ENCODE measurements at places on chromosomes 6 and 20. TPM values are rescaled to one million over a fixed set of nuclear protein-coding genes. Genes with fewer than 3 reads are reported as not detected.

VGLL2 gene
- not detected for polyA plus RNA-seq

NT5DC1 gene
- 44.8 TPM for polyA plus RNA-seq

TMEM170B gene
- polyA plus RNA-seq = 0.59 TPM

LINC00237 gene
- polyA plus RNA-seq = not detected

GDAP1L1 gene
- not detected for polyA plus RNA-seq

SULF2 gene
- polyA plus RNA-seq = 1.3 TPM

RBBP8NL gene
- not detected for polyA plus RNA-seq

TRIM31 gene
- polyA plus RNA-seq = not detected

HAO1 gene
- polyA plus RNA-seq = not detected

BPI gene
- polyA plus RNA-seq = not detected

PRRT1 gene
- not detected for polyA plus RNA-seq

DACT2 gene
- not detected for polyA plus RNA-seq

HLA-DOA gene
- polyA plus RNA-seq = 5.2 TPM

AVP gene
- not detected for polyA plus RNA-seq

ENPP4 gene
- 27.0 TPM for polyA plus RNA-seq

OR2J1 gene
- polyA plus RNA-seq = not detected

DDX43 gene
- 2.9 TPM for polyA plus RNA-seq

EGFL8 gene
- not detected for polyA plus RNA-seq

PNLDC1 gene
- polyA plus RNA-seq = not detected

RUNX2 gene
- polyA plus RNA-seq = 11.8 TPM

SLC44A4 gene
- polyA plus RNA-seq = not detected

SIM1 gene
- not detected for polyA plus RNA-seq

FAM209B gene
- polyA plus RNA-seq = 0.57 TPM

SIRPA gene
- polyA plus RNA-seq = not detected

PLAGL2 gene
- 1.6 TPM for polyA plus RNA-seq

FOXS1 gene
- not detected for polyA plus RNA-seq

NRSN1 gene
- not detected for polyA plus RNA-seq

GABRR2 gene
- not detected for polyA plus RNA-seq

TUBB2B gene
- polyA plus RNA-seq = not detected

OR12D3 gene
- not detected for polyA plus RNA-seq

COL19A1 gene
- polyA plus RNA-seq = not detected

FKBP1C gene
- not detected for polyA plus RNA-seq

FABP7 gene
- polyA plus RNA-seq = not detected

BANF2 gene
- polyA plus RNA-seq = not detected

CCHCR1 gene
- 4.8 TPM for polyA plus RNA-seq

SLC17A4 gene
- not detected for polyA plus RNA-seq

CEBPB gene
- 27.6 TPM for polyA plus RNA-seq

C6orf15 gene
- polyA plus RNA-seq = not detected

TAGAP gene
- 84.4 TPM for polyA plus RNA-seq

YIPF3 gene
- polyA plus RNA-seq = 92.2 TPM
